ENCODE measurements at places on chromosomes 6 and 20.

GRCh38 chr6:153131037-153131981 lies at the start of gene RGS17:
Gene RGS17 (minus strand): TSS chr6:153131282. CDS start chr6:153044018, 87,264 bp downstream.
- DNase-seq: peak; percentile 49

GRCh38 chr20:6954219-6954618 lies 186.7 kb downstream of the BMP2 start:
- no peak for DNase-seq

GRCh38 chr6:3949521-3949920 lies 100.3 kb downstream of the FAM50B start:
- DNase-seq: no peak

DNA sequence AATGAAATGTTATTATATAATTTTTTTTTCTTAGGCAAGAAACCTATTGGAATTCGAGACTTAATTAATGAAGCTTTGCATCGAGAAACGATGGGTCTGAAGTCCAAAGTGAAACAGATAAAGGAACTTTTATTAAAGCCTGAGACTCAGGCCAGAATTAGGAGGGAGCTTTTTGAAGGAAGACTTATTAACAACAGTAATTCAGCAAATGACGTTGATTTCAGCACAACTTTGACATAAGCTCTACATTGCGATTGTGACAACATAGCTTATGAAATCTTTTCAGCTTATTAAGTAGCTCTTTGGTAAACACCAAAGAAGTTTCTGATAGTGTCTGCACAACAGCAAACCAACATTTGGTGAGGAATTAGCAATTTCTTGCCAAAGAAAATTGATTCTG lies 147.1 kb downstream of the AKAP7 start:
- no peak for DNase-seq

DNA sequence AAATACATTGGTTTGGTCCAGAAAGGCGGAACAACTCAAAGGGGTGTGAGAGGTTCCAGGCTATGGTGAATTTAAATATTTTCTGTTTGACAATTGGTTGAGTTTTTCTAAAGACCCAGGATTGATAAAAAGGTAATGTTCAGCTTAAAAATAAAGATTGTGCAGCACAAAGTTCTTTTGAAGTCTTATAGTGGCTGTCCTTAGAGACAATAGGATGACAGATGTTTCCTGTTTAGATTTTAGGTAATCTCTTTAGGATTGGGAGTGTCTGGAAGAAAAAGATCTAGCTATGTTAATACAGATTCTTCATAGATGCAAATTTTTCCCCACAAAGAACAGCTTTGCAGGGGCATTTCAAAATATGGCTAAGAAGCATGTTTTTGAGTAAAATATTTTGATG lies 119.7 kb downstream of the GRIK2 start:
- DNase-seq: no peak

GRCh38 chr20:61763740-61764400 lies 301.8 kb downstream of the TAF4 start:
- DNase-seq: no peak

GRCh38 chr20:22446613-22447446 lies 137.5 kb downstream of the FOXA2 start:
- no peak for DNase-seq
